ENCODE measurements at places on chromosomes 6 and 20.
A peak's percentile ranks its signal among the peaks of the same experiment; 100 is the strongest.

DNA sequence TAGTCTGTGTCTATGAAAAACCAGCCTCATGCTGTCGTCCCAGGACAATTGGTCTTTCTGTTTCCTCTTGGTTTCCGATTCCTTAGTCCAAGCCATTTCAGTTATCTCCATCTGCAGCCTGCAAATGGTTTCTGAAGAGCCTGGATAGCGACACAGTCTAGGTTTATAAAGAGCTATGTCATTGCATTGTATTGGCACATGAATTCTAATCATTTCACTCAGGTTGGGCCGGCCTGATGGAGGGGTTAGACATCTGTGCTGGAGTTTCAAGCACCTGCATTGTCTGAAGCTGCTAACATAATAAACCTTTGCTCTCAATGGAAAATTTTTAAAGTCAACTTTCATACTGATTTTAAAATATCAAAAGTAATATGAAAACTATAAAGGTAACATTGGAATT lies 232.6 kb upstream of the MAP3K7 start:
- no peak for DNase-seq

DNA sequence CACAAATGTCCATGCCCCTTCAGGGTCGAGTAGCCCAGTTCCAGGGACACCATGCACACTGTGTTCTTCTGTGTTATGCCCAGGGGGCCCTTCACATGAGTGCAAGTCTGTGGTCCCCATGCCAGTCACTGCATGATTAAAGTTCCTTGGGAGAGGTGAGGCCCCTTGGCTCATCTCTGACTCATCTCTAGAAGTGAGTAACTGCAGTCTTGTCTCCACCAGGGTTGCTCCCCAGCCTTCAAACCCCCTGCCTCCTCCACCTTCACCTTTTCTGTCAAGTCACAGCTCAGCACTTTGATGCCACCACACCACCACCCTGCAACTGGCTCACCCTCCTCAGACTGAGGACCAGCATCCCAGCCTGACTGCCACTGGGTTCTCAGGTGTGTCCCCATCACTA lies 161.7 kb downstream of the UNC5CL start:
- DNase-seq: no peak

- DNase-seq: no peak
Measured at GRCh38 chr6:136726837-136727557, 65.3 kb downstream of the MAP3K5 start.

GRCh38 chr6:154359161-154359574 lies 2.6 kb upstream of the IPCEF1 start:
- DNase-seq: no peak

DNA sequence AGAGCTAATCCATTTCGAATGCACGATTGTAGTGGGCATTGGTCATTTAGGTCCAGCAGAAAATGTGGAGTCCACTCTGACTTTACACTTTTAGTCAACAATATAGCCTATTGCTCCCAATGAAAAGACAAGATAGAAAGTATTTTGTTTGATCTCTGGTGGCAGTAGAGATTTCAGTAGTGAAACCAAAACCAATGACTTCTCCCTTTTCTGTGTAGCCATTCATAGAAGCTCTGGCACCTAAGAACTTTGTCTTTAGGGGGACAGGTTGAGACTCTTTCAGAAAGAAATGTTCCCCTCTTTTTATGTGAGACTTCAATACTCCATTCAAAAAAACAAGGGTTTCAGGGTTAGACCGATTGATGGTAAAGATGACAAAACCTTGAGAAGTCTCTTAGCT lies 510.8 kb upstream of the POU3F2 start:
- no peak for DNase-seq

DNA sequence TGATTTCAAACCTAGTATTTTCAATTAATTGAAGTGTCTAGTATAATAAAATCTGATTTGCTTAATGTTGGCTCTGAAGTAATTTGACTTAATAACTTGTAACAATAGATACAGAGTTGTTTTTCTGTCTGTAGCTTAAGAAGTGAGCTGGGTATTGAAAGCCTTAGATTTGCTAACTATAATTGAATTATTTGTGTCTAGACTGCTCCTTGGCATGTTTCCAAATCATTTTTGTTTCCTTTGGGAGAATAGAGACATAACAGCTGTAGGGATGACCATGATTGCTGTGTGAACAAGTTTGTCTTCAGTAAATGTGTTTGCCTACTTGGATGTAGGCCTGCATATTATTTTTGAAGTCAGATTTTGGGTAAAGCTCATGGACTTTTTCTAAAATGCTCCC lies 115.4 kb downstream of the SCAF8 start:
- no peak for DNase-seq

GRCh38 chr6:136520517-136520916 lies 29.7 kb downstream of the MAP7 start:
- DNase-seq: no peak

DNA sequence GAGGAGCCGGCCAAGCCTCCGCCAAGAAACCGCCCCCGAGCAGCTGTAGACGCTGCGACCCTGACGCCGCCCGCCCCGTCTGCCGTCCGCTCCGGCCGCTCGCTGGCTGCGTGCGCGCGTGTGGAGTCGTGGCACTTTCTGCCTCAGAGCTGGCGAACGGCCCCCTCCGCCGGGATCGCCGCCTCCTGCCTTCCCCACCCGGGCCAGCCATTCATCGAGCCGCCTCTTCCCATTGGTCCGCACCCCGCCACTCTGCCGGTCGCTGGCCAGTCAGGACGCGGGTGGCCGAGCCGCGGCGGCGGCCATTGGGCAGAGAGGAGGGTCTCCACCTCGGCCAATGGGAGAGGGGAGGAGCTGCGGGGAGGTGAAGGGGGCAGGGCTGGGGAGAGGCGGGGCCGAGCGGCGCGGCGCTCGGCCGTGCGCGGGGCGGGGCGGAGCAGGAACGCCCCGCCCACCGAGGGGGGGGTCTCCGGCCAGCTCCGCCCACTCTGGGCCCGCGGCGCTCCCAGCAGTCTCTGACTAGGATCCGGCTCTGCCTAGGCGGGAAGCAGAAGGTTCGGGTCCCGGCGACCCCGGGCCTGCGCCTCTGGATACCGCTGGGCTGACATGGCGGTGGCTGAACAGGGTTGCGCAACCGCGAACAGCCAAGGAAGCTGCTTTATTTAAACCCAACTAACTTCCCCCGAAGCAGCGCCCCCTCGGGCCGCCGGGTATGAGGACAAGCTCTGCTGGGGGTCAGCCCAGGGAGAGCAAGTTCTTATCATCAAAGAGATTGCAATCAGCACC lies at the start of gene RRBP1:
TSS of gene RRBP1 (minus strand) at position 140 of the 786 bp plus-strand sequence. CDS start 21,735 bp downstream, outside the sequence.
- DNase-seq: peak; percentile 96

- no peak for DNase-seq
Measured at GRCh38 chr6:27631609-27631916, 158.7 kb upstream of the ZNF184 start.

DNA sequence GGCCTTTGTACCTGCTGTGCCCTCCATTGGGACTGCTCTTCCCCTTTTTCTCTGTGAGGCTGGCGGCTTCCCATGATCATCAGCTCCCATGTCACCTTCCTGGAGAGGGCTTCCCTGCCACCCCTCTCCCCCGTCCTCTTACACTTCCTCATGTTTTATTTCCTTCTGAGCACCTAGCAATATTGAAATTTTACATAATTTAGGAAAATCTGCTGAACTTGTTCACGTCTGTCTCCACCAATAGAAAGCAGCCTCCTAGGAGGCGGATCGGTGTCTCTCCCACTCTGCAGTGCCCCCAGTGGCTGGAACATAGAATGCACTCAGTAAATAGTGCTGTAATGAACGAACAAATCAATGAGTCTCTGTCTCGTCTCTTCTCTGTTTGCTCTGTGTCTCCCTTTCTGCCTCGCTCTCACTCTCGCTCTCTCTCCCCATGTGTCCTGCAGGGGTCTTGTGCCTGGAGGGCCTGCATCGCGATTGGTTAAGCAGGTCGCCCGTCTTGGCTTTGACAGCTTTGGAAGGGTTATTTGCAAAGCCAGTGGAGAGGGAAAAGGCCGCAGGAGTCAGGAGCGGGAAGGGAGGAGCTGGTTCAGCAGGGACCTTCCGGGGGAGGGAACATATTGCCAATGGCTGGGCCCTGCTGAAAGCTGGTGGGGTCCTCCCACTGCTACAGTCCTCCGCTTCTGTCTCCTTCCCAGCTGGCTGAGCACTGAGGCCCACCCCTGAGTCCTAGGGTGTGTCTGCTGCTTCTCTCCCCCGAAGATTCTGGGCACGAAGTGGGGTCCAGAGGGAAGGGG lies 12.1 kb upstream of the OCSTAMP start:
- DNase-seq: no peak

DNA sequence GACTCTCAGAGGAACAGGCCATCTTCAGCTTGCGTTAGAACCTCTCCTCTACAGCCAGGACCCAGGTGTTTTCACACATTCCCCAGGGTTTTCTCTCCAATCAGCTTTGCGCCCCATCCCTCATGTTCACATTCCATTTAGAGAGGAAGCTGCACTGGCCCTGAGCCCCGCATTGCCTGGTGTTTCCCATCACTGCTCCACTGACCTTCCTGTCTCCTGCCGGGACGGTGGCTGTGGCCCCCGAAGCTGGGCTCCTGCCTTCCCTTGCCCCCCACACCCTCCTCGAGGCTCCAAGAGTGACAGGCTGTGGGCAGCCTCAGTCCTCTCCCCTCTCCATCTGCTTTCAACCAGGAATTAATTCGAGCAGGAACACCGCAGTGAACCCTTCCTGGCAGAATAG lies 357.3 kb downstream of the THBS2 start:
- DNase-seq: no peak

GRCh38 chr20:53695797-53696527 lies 102.3 kb upstream of the ZNF217 start:
- DNase-seq: no peak

GRCh38 chr20:31278178-31278577 lies 20.7 kb downstream of the DEFB115 start:
- no peak for DNase-seq

DNA sequence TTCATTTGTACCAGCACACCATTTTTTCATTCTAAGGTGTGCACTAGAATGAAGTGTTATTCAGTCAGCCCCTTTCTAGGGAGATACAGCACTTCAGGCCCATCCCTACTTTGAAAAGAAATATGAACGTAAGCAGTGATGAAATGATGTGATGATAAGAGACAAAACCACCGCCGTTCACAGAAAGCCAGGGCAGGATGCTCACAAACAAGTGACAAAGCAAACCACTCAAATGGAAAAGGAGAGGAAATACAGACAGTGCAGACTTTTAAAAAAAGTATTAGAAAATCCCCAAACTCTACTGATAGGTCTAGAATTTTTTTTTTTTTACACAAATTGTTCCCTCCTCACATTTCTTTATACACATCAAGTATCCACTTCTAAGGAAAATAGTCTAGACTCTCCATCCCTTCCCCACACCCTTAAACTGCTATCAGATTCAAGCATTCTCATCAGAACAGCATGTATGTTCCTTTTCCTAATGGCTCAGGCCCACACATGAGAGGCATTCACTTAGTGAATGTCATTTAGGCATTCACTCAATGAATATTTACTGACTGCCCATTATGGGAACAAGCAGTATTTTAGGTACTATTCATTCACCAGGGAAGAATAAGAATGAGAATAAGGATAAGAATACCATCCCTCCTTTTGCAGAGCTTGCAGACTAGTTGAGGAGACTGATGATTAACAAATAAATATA lies 243.5 kb downstream of the GMPR start:
- peak; percentile 35 for DNase-seq

DNA sequence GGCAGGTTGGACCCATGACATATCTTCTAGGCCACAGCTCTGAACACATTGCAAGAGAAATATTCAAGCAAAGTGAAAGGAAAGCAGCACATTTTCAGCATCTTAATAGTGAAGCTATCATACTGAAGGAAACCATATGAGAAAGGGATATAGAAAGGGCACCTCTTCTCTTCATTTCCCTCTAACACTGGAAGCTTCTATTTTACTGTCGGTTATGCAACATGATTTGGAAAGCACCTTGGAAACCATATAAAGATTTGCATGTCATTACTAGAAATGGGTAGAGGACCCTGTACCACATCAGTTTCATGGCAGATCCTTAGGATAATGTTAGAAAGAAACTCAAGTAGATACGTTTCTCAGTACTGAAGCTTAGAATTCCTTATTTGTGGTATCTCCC lies 70.5 kb upstream of the HMGN3 start:
- no peak for DNase-seq

GRCh38 chr20:59770851-59771250 lies 162.6 kb downstream of the SYCP2 start:
- no peak for DNase-seq

GRCh38 chr20:49549801-49550551 lies 18.0 kb downstream of the PTGIS start:
- DNase-seq: no peak

- no peak for DNase-seq
Measured at GRCh38 chr20:4068708-4069107, 53.4 kb upstream of the RNF24 start.

DNA sequence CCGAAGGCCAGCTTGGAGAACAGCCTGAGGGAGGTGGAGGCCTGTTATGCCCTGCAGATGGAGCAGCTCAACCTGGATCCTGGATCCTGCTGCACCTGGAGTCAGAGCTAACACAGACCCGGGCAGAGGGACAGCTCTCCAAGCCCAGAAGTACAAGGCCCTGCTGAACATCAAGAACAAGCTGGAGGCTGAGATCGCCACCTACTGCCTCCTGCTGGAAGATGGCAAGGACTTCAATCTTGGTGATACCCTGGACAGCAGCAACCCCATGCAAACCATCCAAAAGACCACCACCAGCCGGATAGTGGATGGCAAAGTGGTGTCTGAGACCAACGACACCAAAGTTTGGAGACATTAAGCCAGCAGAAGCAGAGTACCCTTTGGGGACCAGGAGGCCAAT lies 223.5 kb upstream of the ID4 start:
- no peak for DNase-seq

- DNase-seq: no peak
Measured at GRCh38 chr6:147486683-147487082, 21.8 kb upstream of the SAMD5 start.

GRCh38 chr6:89412071-89413005 lies at the start of gene RRAGD:
Gene RRAGD, minus strand, starts transcription at chr6:89412273. Its CDS starts 280 bp downstream, at chr6:89411993.
- peak; percentile 40 for DNase-seq

DNA sequence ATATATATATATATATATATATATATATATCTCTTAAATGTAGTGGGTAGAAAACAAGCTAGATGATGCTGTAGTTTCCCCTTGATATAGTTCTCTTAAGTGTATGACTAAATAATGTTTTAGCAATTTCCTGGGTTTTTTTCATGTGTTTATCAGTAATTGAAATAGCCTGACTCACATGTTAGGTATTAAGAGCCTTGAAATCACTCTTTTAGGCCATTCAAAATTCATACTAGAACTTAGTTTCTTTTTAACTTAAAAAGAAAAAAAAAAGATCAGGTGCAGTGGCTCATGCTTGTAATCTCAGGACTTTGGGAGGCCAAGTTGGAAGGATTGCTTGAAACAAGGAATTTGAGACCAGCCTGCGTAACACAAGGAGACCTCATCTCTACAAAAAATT lies 44.1 kb downstream of the NKX2-4 start:
- DNase-seq: no peak

GRCh38 chr6:142926494-142927270 lies 18.3 kb downstream of the HIVEP2 start:
- peak; percentile 69 for DNase-seq

Measured in activated T-helper 1 cell treated with Interleukin-2 at 50 U/mL for 16 hours (primary cell).